ENCODE measurements at places on chromosomes 16 and 17.

DNA sequence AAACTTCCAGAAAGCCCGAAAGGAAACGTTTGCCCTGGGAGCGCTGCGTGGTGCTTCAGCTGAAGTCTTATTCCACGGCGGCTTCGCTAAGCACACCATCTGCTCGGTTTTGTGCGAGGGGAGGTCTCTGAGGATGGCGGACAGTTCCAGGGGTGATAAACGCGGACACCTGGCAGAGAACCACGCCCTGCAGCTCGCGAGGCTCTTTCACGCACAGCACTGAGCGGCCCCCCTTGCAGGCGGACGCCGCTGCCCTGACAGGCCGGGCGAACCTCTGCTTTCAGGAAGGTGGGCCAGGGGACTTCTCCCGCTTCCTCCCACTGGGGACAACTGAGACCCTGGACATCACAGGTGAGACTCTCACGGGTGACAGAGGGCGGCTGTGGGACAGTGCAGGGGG lies 3.7 kb downstream of the MVD start:
- no peak for DNase-seq

GRCh38 chr17:4870855-4871254 lies 28.5 kb upstream of the C17orf107 start:
- DNase-seq, result no peak

DNA sequence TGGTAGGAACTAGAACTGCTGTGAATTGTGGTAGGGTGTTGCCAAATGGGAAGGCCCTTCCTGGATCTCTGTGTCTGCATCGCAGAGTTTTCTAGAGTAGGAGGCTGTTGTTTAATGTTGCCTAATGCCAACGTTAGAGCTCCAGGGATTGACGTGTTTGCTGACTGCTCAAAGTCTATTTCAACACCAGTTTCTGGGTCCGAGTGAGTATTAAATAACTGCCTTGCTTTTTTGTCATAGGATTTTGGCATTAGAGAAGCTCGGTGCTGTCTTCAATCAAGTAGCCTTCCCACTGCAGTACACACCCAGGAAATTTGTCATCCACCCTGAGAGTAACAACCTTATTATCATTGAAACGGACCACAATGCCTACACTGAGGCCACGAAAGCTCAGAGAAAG lies 40.0 kb downstream of the SF3B3 start:
- no peak for DNase-seq

DNA sequence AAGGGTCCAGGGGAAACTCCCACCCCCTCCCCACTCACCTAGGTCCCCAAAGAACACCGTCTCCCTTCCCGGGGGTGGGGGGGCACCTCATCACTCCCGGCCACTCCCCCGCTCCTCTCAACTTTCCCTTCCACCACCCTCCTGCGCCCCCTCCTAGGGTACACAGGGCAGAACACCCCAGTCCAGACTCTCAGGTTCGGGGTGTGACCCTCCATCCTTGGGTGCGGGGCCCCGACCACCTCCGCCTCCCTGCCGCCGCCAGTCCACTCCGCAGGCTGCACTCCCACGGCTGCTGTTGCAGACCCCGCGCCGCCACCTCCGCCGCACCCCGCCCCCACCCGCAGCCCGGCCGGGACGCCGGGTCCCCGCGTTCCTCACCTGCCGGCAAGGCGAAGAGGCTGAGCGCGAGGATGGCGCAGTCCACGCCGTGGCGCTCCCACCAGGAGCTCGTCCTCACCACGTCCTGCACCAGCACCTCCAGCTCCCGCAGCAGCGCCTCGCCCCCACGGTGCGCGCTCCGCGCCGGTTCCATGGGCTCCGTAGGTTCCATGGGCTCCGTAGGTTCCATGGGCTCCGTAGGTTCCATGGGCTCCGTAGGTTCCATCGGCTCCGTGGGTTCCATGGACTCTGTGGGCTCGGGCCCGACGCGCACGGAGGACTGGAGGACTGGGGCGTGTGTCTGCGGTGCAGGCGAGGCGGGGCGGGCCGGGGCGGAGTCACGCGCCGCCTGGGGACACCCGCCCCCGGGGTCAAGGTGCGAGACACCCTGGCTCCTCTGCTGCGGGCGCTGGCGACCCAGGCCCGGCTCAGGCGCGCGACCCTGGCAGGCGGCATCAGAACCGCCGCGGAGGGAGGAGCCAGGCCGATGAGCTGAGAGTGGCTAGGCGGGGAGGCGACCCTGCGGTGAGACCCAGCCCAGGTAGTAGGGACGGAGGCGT lies at the start of gene FADS6:
Gene FADS6, minus strand, starts transcription at position 660 of the 938 bp plus-strand sequence. Its CDS starts 38 bp downstream, at position 622.
- no peak for DNase-seq

- DNase-seq, result no peak
Observed at GRCh38 chr17:79258843-79259242, 184.2 kb downstream of the ENGASE start.

DNA sequence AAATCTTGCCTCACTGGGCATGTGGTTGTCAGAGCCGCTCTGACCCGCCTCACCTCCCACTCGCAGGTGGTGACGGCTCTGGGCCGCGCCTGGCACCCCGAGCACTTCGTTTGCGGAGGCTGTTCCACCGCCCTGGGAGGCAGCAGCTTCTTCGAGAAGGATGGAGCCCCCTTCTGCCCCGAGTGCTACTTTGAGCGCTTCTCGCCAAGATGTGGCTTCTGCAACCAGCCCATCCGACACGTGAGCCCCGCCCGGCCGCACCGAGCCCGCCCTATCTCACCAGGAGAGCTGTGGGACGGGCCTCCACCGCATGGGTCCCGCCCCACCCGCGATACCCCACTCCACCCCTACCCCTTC lies 4.0 kb downstream of the TGFB1I1 start:
- no peak for DNase-seq
